ENCODE measurements at places on chromosomes 4 and X.
A peak's percentile ranks its signal among the peaks of the same experiment; 100 is the strongest.

DNA sequence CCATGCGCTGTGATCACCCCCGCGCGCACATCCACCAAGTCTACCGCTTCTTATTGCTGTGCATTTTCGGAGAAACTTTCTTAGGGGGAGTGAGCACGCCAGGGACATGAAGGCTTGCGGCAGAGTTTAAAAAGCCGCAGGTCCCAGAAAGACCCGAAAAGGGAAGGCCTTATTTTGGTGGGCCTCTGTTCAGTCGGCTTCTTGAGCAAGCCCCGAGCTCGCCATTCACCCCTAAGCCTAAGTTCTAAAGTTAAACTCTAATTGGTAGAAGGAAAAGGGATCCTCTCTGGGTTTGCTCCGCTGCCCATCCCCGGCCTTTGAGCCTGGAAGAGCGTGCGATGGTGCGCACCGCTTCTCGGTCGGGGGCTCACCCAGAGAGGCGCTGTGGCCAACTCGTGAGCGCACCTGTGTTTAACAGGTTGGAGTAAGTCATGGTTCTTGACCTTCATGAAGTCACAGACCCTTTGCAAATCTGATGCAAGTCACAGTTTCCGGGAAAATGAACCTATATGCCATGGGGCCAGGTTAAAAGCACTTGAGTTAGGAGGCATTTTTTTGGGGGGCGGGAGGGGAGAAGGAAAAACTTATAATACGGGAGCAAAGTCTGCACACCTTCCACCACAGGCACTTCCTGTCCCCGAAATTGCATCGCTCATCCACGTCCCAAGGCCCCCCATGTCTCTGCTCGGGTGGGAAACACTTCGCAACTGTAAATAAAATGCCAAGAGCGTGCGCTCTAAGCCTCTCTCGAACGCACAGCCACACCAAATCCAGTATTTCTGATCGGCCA, 1.9 kb downstream of the PHOX2B start:
- DNase-seq: no peak

DNA sequence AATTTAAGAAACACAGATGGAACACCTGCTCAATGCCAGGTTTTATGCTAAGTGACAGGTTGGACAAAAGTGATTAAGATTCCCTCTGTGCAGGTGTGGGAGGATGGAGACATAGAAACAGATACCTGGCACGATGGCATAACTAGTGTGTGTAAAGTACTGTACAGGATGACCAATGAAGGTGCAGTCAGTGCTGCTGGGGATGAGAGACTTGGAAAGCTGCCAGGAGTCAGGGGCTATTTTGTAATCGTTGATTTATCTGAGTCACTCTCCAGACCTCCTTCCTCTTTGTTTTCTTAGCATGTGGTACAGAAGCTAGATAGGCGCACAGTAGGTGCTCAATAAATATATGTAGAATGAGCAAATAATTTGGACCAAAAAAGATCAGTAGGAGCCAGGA, 58.2 kb downstream of the CWH43 start:
- DNase-seq: peak; percentile 1

DNA sequence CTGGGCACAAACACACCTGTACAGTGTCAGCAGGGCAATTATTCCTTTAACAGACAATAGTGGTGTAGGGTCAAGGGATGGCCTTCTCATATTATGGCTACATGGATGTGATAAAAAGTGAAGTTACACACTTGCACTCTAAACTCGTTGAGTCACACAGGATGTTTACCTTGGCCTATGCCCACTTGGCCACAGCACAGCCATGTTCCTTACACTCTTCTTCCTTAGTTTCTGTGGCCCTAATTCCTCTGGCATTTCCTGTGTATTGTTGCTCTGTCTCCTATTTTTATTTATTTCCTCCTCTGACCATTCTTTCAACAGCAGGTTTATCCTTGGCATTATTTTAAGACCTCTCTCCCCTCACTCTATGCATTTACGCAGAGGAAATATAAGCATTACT, 86.8 kb upstream of the NPFFR2 start:
- peak; percentile 1 for DNase-seq

GRCh38 chrX:40928076-40928475, 157.2 kb upstream of the USP9X start:
- no peak for DNase-seq

- peak; percentile 19 for DNase-seq
These were observed 3.6 kb downstream of the TBCK start for GRCh38 chr4:106312377-106312776.

DNA sequence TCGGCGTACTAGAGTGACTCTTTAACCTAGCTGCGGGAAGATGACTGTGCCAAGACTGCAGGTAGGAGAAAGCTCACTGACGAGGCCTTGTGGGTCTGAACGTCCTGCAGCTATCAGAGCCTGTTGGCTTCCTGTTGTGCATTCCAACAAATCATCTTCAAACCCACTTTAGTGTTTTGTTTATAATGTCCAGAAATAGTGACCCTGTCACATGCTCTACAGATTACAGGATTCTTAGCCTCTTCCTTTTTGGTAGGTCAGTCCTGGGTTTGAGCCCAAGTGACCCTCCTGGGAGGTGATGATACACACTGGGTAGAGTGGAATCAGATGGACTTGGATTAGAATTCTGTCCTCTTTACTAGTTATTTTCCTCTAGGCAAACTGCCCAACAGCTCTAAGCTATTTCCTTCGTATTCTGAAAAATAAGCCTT, 33.2 kb downstream of the HTT start:
- peak; percentile 64 for DNase-seq

DNA sequence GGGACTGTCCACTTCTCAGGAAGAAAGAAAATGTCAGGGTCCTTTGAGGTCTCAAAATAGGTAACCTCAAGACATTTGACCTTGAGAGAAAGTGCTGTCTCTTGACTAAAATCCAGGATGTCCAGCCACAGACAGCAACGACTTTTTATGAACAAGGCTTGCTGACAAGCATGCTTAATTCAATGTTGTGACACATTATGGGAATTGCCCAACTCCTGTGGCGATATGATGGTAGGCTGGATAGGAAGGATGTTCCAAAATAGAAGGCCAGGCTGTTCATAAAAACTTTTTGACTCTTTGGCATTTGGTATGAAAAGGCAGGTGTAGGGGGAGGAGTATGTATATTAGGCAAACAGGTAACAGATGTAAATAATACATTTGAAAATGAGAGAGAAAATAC, 50.8 kb upstream of the EDNRA start:
- peak; percentile 3 for DNase-seq

GRCh38 chr4:174047363-174047762, 236.1 kb downstream of the FBXO8 start:
- DNase-seq: no peak

- DNase-seq: no peak
These were observed 68.4 kb downstream of the GATB start for GRCh38 chr4:151692443-151692782.

GRCh38 chr4:167088115-167088514, 146.2 kb downstream of the SPOCK3 start:
- no peak for DNase-seq

- DNase-seq: no peak
These were observed 89.6 kb downstream of the C4orf51 start for GRCh38 chr4:145769450-145770037.

DNA sequence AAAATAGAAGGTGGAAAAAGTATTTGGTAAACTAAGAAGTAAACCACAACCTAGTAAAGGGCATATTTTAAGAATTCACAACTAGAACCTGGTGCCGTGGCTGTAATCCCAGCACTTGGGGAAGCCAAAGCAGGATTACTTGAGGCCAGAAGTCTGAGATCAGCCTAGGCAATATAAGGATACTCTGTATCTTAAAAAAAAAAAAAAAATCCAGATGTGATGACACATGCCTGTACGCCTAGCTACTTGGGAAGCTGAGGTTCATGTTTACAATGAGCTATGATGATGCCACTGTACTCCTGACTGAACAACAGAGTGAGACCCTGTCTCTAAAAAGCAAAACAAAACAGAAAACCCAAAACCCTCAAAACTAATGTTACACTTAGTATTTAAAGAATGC, 294.9 kb upstream of the ZCCHC13 start:
- peak; percentile 56 for DNase-seq

- DNase-seq: peak; percentile 77
These were observed 656.9 kb upstream of the CPEB2 start for GRCh38 chr4:14345356-14345775.

DNA sequence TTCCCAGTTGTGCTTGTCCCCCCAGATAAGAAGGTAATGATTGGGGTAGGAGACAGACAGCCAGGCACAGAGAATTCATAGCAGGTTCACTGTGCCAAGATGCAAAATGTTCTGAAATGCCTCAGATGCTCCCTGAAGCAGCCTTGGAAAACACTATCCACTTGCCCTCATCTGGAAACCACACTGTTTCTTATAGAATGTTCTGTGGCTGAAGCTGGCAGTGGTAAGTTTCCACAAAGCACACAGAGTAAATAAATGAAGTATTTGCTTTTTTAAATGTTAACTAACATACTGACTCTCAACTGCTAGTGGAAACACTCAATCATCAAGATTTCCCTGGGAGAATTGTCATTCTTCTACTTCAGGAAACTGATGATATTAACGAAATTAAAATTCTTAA, 311.4 kb downstream of the PRDM5 start:
- no peak for DNase-seq

DNA sequence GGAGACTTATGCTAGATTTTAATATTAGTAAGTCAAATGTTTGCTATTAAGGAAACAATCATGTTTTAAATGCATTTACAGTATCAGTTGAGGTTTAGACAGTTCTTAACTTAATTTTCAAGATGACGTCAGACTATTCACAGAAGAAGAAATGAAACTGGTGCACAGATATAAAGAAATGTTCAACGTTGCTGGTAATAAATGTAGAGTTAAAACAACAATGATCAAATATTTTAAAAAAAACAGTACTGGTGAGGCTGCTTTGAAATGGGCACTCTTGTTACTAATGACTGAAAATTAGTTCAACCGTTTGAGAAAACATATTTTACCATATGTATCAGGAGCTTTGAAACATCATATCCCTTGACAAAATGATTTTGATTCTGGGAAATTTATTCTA, 44.2 kb downstream of the ABHD18 start:
- DNase-seq: no peak

GRCh38 chrX:45709381-45709780, 508.7 kb upstream of the DIPK2B start:
- no peak for DNase-seq

GRCh38 chr4:37662251-37662650, 23.9 kb downstream of the RELL1 start:
- DNase-seq: no peak

DNA sequence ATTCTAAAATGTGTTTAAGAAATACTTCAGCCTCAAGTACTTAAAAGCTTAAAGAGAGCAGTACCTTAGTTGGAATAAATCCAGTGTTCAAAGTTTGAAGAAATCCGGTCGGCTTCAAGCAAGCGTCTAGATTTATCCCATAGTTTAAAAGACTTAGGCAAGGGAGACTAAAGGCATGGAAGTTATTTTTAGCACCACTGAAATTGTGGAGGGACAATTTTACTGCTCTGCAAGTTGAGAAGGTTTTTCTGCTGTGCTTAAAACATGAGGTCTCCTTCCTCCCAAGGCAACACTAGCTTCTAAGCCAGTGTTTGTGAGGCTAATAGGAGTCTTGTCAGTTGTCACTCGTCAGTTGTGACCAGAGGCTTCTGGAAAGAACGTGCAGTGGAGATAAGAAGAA, 183.5 kb downstream of the MSL3 start:
- no peak for DNase-seq

DNA sequence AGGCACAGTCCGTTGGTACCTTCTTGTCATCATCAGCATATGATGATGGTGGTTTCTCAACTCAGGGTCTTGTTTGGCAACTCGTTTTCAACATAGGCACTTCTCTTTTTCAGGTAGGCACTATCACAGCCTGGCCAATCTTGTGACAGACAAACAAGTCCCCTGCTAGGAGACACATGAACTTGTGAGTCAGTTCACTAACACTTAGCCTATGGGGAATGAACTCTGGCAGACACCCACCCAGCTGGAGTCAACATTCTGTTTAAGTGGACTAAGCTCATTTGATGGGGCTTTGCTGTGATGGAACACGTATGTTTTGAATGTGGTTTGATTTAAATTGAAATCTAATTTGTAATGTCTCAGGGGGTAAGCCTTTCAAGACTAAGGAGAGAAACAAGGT, 100.7 kb upstream of the MAMLD1 start:
- DNase-seq: no peak

- DNase-seq: no peak
These were observed 162.4 kb upstream of the IL15 start for GRCh38 chr4:141473952-141474351.

DNA sequence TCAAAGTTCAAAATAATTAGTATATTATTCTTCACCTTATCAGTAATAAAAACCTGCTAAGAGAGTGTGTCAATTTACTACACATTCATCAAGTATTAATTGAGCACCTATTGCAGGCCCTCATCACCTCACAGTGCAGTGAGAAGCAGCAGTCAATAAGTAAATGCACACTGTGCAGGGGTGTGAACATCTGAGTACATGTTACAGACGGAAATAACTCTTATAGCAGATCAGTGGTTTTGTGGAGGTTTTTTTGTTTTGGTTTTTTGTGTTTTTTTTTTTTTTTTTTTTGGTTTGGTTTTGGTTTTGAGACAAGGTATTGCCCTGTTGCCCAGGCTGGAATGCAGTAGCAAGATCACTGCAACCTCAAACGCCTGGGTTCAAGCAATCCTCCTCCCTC, 20.3 kb downstream of the KLF3 start:
- DNase-seq: no peak

All from choroid plexus epithelial cell (primary cell).